ENCODE measurements at places on chromosomes 5 and 9. TPM values are rescaled to one million over a fixed set of nuclear protein-coding genes. Genes with fewer than 3 reads are reported as not detected.

TTC16 gene
- not detected for total RNA-seq

DNA sequence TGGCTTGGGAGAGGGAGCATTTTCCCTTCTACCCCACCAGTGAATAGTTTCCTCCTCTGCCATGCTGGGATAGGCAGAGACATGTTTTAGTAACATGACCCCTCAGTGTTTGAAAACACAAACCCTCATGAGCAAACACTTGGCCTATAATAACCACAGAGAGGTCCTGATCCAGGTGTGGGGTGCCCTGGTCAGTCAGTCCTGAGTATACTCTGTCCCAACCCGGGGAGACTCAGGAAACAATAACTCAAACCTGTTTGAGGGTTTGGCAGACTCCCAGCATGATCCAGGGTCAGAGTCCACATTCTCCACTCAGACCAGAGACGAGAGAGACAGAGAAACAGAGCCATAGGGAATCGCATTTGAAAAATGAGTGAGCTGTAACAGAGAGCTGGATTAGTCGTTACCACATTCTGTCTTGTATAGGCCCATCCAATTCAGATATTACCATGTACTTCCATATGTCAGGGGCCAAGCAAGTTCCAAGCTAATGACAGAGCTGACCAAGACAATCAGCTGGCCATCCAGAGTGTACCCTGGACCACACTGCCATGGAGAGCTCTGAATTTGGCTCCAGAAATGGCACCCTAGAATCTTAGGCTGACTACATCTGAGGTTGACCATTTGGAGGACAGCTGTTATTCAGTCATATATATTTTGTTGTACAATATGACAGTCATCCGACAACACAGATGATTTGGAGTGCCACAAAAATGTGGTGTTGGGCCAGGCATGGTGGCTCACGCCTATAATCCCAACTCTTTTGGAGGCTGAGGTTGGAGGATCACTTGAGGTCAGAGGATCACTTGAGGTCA, 4.2 kb upstream of the CA9 start:
- no peak for DNase-seq

- no peak for DNase-seq
These were observed 1.4 kb downstream of the CHD1 start for GRCh38 chr5:98927242-98927988.

REEP5 gene
- 74.6 TPM for total RNA-seq

DNA sequence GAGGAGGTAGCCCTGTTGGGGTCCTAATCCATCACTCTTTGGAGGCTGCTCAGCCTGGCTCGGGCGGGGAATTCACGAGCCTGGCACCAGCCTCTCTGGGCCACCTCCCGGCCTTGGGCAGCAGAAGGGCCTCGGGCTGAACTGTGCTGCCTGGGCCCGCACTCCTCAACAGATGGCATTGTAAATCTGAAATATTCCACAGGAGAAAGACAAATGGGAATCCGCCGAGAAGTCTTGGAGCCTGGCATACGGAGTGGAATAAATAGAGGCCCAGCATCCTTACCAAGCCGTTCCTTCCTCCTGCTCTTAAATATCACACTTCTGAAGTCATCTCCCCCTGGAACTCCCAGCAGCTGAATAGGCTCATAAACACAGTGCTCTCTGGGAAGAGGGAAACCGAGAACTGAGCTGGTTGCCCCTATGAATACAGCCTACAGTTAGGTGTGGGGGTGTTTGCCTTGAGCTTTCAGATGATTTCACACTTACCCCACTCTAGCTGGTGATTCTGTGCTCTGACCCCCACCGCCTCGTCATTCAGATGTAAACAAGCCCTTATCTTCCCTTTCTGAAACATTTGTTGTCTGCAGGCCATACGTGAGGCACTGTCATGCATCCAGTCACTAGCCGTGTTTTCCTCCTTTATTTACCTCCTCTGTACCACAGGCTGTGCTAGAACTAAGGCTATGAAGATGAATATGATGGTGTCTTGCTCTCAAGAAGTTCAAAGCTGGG, 455.0 kb upstream of the CLINT1 start:
- no peak for DNase-seq

- no peak for DNase-seq
These were observed 138.2 kb downstream of the MVB12B start for GRCh38 chr9:126464694-126465441.

GRCh38 chr9:19184144-19184917, 46.2 kb upstream of the DENND4C start:
- DNase-seq, result peak; percentile 79

Data from kidney epithelial cell (primary cell).